ENCODE measurements at places on chromosomes 12 and 14. TPM values are rescaled to one million over a fixed set of nuclear protein-coding genes. Genes with fewer than 3 reads are reported as not detected.

GRCh38 chr14:40252817-40253447, 820.7 kb upstream of the FBXO33 start:
- DNase-seq = no peak

DNA sequence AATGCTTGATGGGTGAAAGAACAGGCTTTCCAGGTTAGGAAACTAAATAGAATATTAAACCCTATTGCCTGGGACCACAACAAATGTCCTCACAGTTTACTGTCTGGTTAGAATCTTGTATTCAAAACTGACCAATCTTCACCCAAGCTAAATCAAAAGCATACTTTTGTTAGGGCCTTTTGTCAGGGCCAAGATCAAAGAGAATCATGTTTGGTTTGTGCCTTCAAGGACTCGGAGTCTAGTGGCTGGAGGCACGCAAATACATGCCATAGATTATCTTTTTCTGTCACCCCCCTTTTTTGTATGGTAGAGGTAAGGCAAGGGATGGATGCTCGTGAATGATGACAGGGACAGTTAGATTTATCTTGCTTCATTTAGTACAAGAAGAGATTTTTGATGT, 51.1 kb upstream of the AKAP6 start:
- no peak for DNase-seq

DNA sequence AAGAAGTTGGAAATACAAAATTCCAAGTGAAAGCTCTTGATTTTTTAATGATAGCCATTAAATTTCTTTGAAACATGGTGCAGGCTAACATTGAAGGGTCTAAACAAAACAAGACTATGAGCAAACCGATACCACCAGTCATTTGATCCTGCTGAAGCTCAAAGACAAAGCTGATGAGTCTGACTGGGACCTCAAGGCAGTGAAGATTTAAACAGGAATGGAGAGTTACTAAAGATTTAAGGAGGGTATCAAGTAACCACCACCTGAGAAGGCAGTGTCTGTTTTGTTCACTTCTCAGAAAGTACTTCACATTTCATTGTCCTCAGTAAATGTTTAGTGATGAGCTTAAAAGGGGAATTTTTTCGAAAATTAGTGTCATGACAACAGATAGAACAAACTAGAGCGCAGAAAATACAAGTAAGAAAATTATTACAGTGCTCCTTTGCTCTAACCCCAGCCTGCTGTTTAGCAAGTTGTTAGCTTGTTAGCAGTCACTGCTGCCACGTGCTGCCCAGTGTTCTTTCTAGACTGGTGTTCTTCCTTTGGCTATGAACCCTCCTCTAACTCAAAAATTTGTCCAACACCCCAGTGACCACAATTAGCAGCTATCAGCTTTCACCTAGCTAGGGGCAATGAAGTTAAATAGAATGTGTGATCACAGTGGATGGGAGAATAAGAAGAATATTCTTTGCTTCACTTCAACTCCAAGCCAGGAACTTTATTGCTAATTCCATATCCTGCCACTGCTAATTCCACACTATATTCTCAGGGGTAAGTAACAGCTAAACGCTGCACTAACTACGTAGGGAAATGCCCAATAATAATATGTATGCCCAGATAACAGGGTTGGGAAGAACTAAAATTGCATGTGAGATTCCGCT, 41.1 kb downstream of the YAF2 start:
- no peak for DNase-seq

DNA sequence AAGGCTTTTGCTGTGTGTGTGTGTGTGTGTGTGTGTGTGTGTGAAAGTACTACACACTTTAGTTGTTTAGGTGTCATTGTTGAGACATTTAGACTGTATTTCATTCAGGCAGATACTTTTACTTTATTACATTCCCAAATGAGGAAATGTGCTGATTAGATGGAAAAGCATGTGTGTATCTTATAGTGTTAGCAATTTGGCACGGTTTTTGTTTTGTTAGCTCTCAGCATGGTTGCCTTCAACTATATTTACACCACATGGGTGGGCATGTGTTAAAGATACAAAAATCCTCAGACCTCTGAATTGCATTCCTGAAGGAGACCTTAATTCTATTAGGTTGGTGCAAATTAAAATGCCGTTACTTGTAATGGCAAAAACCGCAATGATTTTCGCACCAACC, 879.5 kb downstream of the DIO2 start:
- no peak for DNase-seq

GRCh38 chr14:69685716-69686115, 74.3 kb downstream of the SUSD6 start:
- peak; percentile 66 for DNase-seq

DNA sequence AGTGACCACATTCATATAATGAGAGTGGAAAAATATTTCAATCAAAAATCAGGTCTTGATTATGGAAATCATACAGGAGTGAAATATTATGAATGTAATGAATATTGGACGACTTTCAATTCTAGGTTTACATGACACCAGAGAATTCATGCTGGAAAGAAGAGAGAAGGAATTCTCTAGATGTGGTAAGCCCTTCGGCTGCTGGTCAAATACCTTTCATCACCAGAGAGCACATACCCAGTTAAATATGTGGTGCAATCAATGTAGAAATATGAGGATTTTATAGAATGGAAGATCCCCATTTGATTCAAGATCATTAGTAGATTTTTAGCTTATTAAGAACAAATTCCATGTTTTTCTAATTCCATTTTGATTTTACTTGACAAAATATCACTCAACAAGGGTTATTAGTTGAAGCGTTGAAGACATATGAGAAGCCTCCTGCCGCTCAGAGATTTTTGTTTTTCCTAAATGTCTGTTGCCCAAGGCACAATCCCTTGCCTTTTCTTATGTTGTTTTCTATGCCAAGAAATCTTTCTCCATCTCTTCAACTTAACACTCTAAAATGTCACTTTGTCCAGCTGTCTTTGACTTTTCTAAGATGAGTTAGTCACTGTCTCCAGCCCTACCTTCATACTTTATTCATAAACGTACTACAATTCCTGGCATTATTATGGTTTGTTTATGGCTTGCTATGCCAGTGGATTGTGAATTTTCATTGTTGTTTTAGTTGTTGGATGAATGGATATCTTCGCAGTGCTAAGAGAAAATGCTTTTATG, 72.8 kb upstream of the ZDHHC17 start:
- DNase-seq = peak; percentile 49

- peak; percentile 47 for DNase-seq
Observed at GRCh38 chr14:104794099-104794498, 1.4 kb downstream of the AKT1 start.

DNA sequence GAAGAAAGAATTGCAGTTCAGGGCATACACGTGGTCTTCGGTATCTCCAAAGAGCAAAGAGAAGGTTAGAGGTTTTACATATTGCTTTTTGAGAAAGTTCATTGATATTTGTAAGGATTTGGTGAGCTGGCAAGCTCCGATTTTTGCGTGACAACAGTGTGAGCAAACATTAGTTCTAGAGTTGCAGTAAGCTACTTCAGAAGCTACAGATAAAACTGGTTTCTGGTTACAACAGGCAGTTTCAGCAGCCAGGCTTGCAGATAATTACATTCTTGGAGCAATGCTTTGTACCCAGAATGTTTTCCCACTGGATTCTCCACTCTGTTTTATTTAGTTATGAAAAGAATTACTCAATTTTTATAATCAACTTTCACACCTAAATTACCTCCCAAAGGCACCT, 28.2 kb downstream of the KLRK1 start:
- peak; percentile 76 for DNase-seq

DNA sequence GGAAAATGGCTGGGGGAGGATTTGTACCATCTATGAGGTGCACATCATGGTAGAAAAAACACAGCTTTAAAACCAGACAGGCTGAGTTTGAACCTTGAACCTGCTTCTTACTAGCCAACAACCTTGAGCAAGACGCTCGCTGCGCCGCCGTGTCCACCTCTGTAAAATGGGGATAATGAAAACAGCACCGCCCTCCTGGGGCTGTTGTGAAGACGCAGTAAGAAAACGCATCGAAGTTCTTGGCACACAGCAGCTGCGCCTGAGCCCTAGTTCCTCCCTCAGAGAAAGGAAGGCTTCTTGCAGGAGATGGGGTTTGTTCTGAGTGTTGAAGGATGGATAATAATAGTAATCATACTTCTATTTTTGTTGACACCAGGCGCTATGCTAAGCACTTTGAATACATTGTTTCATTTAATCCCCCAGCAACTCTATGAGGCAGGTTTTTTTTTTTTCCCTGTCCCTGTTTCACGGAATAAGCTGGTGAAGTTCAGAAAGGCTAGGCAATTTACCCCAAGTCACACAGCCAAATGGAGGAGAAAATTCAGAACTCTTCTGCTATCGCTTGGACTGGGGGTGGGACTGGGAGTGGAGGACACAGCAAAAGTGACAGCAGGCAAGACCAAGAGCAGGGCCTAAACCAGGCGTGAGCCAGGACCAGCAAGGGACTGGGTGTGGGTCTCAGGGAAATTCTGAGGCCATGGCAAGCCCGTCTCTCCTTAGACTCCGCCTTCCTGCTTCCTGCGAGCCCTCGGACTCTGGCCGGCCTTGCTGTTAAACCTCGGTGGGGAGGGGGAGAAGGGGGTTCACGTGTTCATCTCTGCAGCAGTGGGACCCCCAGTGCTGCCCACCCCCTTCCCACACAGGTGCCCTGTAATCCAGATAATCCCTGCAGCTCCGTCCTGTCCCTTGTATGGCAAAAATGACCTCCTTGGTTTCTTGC, 97.5 kb downstream of the LRRC74A start:
- no peak for DNase-seq

- DNase-seq = no peak
Observed at GRCh38 chr12:118187751-118188435, 52.0 kb downstream of the PEBP1 start.

- DNase-seq = no peak
Observed at GRCh38 chr12:52200781-52201450, 9.1 kb upstream of the KRT80 start.

GRCh38 chr12:79687711-79688260, 3.0 kb downstream of the PAWR start:
- DNase-seq = no peak

DNA sequence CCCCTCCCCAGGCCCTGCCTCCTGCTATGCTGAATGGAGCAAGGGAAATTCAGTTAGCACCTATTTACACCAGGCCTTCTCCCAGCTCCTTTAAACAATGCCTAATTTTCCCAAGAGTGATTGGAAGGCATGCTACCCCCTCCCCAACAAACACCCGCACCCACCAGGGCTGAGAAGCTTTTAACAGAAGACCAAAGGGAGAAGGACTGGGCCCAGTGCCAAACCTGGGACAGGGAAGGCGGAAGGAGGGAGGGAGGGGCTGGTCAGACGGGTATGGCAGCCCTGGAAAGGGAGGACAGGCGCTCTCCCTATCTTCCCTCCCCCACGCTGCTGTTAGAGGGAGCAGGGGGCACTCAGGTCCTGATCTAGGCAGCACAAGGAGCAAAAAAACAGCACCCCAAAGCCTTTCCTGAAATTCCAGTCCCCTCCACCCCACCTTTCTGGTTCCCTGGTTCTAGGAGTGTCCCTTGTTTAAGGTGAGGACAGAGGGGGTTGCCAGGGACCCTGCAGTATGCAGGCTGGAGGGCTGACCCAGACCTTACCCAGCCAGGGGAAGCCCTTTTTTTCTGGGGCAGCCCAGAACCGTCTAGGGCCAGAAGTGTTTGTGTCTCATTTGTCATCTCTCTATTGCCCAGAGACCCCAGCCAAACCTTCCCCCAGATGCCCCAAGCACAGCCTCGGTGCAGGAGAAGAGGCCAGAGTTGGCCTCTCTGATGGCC, 2.4 kb upstream of the KRT8 start:
- DNase-seq = peak; percentile 33

- DNase-seq = no peak
Observed at GRCh38 chr12:121127501-121127900, 5.2 kb upstream of the P2RX7 start.

GRCh38 chr12:122265886-122266229, 436 bp downstream of the VPS33A start:
- peak; percentile 28 for DNase-seq

DNA sequence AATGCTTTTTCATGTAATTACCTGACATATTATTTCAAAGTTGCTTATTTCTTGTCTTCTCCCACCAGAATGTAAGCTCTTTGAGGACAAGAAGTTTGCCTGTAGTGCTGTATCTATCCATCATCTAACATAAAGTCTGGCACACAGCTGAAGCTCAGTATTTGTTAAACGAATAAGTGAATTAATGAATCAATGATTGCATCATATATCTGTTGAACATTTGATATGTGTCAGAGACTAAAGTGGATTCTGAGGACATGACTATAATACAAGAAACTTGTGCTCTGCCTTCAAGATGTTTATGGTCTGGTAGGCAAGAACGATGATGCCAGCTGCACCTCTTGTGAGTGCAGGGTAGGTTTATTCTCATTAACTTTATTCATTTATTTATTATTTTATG, 115.4 kb upstream of the SCAF11 start:
- DNase-seq = no peak

DNA sequence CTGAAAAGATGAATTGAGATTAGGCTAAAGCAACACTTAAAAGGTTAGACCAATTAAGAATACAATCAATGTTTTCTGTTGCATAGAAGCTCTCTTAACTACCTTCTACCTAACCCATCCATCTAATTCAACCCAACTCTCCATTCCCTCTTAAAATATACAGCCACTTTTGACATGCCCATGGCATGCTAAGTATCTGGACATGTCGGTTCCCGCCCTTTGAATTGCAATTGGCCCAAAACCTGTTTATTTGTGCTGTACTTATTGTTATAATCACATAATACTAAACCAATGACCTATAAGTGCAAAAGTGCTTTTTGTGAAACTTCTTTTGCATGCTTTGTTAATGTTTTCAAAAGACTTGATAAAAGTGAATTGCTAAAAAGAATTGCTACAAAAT, 37.6 kb upstream of the APPL2 start:
- DNase-seq = no peak

DNA sequence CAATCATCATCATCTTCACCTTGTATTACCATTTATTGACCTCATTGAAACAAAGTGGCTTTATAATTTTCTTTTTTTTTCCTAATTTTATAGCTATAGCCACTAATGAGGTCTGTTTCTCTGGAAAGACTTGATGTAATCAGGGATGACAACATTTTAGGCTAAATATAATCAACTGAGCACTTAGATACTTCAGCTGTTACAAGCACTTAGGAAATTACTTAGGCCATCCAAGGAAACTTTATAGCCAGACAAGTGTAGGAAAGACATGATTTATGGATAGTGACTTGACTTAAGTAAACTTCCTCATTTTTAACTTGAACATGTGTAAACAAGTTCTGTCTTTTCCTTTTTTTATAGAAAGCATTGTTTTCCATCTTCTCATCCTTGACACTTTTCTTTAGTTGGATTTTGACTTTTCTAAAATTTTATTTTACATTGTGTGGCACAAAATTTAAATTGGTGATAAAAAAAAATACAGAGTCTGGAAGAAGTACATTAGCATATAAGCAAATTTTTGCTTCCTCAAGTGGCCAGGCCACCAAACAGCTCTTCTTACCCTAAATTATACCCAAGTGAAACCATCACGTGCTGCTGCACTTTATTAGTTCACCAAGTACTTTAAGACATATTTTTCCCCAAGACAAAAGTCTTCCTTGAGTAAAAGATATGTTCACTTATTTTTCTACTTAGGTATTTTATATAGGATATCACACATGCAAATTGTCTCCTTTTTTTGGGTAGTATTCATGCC, 15.1 kb downstream of the CPNE8 start:
- DNase-seq = peak; percentile 1

TAS2R13 gene
- total RNA-seq = 0.43 TPM

TMCC3 gene
- 3.5 TPM for total RNA-seq

CHD8 gene
- total RNA-seq = 111 TPM

KLRK1 gene
- total RNA-seq = 1.1 TPM

PTPRQ gene
- total RNA-seq = 0.18 TPM

GYS2 gene
- not detected for total RNA-seq

SLC17A8 gene
- total RNA-seq = not detected

SLC4A8 gene
- total RNA-seq = 5.5 TPM

PLEK2 gene
- total RNA-seq = 1.3 TPM

GUCY2C gene
- total RNA-seq = 0.09 TPM
